Stimulated activated CD8-positive, alpha-beta memory T cell treated with anti-CD3 and anti-CD28 coated beads, Interleukin-2, amount 100 ng/mL, for 1 hour (primary cell): ENCODE measurements at places on chromosomes 5 and 9.
A peak's percentile ranks its signal among the peaks of the same experiment; 100 is the strongest.

GRCh38 chr5:148482697-148483462 is 99.1 kb downstream of the FBXO38 start:
- peak; percentile 30 for DNase-seq

DNA sequence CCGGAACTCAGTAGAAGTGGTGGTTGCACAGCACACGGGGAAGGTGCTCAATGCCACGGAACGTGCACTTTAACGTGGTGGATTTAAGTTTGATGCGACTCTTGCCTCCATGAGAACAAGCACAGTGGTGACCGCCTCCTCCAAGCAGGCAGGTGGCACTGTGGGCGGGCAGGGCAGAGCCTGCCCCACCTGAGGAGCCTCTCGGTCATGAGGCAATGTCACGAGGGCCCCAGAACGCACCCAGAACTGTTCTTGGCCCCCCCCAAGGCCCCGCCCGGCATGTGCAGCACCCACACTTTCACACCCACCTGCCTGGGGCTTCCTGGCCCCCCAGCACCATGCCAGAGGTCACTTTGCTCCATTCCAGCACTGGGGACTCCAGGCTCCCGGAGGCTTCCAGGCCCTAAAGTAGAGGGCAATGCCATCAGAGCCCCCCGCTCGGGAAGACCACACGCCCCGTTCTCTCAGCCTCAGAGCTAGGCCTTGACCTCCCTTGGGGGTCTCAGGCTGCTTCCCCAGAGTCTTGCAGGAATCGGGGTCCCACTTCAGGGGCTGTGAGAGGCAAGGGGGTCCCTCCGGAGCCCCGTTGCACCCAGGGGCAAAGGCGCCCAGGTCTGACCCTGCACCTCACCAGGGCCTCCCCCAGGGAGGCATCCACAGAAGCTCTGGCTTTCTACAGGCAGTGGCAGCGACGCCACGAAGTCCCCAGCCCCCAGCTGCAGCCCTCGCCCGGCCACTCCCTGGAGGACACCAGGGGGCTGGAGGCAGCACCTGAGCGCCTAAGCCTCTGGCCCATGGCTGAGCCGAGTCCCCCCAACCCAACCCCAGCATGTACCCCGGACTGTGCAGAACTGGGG is 14.0 kb downstream of the CCDC187 start:
- DNase-seq: no peak

GRCh38 chr5:50710838-50711237 is 44.4 kb downstream of the PARP8 start:
- DNase-seq: no peak

DNA sequence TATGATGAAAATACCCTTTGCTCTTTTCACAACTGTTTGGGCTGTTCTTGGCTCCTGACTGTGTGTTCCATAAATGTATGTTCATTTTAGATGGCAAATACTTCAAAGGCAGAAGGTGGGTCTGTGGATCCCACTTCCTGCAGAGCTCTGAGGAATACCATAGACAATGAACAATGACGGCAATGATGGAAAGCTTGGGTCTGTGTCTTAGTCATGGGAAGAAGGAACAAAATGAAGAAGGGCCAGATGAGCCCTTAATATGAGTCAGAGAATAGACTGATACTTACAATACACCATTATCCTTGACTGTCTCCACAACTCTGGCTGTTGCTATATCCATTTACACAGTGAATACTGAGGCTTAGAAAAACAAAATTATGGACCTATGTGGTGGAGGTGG is 126.0 kb downstream of the SLIT3 start:
- DNase-seq: no peak

- DNase-seq: no peak
These were observed 1.5 kb upstream of the DEPDC1B start for GRCh38 chr5:60701321-60701968.

- DNase-seq: no peak
These were observed 12.4 kb upstream of the ASS1 start for GRCh38 chr9:130432362-130432761.

- no peak for DNase-seq
These were observed 70.5 kb upstream of the HMHB1 start for GRCh38 chr5:143741421-143741820.

- no peak for DNase-seq
These were observed 68.1 kb downstream of the MAMDC2 start for GRCh38 chr9:70111641-70112236.

- DNase-seq: no peak
These were observed 11.8 kb downstream of the LMX1B start for GRCh38 chr9:126625329-126626126.

DNA sequence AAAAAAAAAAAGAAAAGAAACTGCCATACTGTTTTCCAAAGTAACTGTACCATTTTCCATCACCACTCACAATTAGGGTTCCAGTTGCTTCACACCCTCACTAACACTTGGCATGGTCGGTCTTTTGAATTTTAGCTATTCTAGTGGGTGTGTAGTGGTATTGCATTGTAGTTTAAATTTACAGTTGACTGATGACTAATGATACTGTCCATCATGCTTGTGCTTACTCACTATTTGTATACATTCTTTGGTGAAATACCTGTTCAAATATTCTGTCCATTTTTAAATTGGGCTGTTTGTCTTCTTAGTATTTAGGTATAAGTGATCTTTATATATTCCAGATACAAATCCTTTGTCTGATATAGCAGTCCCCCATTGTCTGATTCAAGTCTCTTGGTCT is 36.2 kb upstream of the ZNF169 start:
- DNase-seq: no peak

DNA sequence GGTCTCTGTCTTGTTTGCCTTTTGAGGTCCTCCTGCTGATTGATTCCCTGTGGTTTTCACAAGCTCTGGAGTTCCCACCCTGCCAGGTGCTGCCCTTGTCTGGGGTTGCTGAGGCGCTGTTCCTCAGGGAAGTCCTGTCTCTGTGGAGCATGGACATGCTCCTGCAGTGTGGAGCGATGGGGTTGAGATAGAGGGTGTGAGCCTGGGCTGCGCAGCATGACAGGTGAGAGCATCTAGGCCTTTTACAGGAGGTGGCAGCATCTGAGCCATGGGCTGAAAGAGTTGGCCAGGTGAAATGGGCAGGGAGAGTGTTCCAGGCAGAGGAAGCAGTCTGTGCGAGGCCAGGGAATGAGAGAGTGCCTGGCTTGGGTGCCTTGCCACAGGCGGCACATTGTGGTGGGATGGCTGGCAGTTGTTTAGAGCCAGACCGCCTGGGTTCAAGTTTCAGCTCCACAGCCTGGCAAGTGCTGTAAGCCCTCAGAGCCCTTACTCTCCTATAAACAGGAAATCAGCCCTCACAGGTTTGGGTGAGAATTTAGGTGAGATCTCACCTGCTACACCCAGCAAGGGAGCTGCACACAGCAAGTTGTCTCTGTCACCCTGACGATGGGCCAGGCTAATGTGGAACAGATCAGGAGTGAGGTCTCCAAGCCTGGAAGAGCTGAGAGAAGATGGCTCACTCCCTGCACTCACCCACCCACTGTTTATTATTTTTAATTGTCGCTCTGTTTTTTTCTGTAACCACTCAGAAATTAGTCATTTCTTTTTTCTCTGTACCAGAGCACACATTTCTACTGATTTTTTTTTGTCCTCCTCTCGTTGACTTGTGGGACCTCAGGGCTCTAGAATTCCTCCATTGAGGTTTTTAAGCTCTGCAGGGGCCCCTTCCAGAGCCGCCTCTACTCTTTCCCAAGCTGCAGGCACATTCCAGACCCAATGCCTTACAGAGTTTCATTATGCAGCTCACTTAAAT is 19.6 kb downstream of the TCOF1 start:
- DNase-seq: no peak

GRCh38 chr9:129052592-129052991 is 16.2 kb downstream of the MIGA2 start:
- DNase-seq: no peak

GRCh38 chr5:138230261-138230660 is 17.1 kb upstream of the CDC23 start:
- no peak for DNase-seq

- DNase-seq: no peak
These were observed 6.5 kb downstream of the PPIP5K2 start for GRCh38 chr5:103126557-103126956.

DNA sequence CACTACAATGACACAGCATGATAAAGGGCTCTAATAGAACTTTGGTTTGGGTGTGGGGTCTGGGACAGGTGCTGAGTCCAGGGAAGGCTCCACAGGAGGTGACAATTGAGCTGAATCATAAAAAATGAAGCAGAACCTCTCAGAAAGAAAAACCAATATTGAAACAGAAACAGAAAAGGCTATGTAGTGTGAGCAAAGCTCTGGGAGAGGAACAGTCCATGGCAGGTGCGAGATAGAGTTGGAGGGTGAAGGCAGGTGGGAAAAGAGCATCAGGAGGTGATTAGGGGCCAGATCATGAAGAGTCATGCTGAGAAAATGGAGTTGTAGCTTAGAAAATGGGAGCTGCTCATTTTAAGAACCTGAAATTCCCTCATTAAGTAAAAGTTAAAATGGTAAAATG is 164.9 kb downstream of the KCTD16 start:
- DNase-seq: no peak

GRCh38 chr9:35162605-35163315 is 951 bp downstream of the UNC13B start:
- no peak for DNase-seq

- no peak for DNase-seq
These were observed 6.9 kb downstream of the RAB14 start for GRCh38 chr9:121194730-121195129.

DNA sequence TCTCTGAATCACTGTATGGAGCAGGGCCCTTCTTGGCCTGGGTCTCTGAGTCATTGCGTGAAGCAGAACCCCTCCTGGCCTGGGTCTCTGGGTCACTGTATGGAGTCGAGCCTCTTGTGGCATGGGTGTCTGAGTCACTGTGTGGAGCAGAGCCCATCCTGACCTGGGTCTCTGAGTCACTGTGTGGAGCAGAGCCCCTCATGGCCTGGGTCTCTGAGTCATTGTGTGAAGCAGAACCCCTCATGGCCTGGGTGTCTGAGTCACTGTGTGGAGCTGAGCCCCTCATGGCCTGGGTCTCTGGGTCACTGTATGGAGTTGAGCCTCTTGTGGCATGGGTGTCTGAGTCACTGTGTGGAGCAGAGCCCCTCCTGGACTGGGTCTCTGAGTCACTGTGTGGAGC is 94.0 kb upstream of the RAPGEF1 start:
- no peak for DNase-seq

DNA sequence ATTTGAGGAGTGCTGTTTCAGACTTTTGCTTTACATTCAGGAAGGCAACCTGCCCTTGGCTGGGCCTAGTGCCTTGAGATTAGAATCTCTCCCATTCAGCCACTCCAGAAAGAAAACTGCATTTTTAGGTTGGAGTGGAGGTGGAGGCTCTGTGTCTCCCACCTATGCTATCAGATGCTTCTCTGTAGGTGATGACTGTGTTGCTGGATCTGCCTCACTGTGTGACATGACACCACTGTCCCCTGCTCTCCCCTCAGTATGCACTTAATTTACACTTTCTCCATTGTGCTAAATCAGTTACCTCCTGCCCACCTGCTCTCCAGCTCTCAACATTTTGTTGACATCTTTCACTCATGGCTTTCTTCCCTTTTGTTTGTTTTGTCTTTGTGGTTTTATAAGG is 265.8 kb downstream of the TENT4A start:
- DNase-seq: no peak

DNA sequence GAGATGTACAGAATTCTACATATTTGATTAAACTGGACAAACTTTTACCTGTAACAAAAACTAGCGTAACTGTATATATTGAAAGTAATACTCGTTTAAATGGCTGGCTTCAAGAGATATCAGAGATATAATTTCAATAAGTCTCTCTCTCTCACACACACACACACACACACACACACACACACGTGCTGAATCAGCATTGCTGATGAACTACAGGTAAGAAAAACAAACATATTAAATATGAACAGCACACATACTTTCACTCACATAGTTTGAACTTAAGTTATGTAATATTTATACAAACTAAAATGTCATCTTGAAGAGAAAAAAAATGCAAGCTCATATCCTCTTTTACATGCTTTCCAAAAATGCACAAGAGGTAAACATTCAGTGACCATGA is 145.4 kb downstream of the BNC2 start:
- DNase-seq: no peak

GRCh38 chr9:131801810-131802209 is 61.9 kb upstream of the RAPGEF1 start:
- DNase-seq: no peak

- no peak for DNase-seq
These were observed 111.1 kb downstream of the UGCG start for GRCh38 chr9:112007575-112008240.

- no peak for DNase-seq
These were observed 232.3 kb upstream of the TBCA start for GRCh38 chr5:78008356-78008967.

DNA sequence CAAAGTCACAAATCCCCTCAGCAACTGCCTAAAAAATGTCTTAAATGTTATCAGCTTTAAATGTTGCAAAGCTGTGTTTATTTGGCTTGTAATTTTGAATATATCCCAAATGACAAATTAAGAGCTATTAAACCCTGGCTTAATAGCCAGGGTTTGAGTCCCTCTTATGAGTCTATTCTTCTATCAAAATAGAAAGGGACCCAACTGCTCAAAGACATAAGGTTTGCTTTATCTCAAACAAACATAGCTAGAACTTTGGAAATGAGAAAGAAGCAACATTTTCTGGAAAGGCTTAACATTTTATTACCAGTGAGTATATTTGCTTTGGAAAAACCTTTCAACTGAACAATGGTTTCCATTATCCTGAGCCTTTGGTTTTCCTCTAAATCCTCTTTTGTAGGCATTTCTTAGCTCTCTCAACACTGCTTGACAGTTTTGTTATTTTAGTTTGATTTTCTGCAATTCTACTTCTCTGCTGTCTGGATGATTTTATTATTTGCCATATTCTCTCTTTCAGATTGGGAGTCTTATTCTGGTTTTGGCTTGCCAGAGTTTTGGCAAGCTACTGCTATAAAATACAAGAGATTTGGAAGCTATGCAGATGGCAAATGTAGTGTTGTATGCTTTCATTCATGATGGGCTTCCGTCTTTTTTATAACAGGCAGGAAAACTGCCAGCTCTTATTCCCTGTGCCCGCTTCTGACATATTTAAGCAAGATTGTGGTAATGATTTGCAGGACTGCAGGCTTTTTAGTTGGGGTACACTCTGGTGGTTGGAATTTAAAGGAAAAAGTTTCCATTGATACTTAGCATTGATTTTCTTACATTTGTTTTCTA is 734.9 kb downstream of the DTWD2 start:
- DNase-seq: no peak

DNA sequence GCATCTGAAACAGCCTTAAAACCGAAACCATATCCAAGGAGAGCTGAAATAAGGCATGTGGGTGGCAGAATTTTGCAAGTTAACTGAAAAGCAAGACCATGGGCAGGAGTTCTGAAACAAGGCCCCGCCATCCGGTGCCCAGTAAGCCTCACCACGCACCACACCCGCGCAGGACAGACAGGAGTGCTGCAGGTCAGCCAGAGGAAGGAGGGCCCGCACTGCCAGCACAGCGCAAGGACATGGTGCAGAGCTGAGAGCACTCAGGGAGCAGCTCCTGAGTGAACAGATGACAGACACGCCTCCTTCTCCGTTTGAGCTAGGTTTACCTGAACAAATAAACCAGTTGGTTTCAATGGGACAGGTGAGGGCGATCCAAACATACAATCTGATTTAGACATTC is 16.5 kb upstream of the ISCA1 start:
- no peak for DNase-seq
